CD4-positive, alpha-beta T cell (primary cell): ENCODE measurements at places on chromosomes 16 and 17. TPM values are rescaled to one million over a fixed set of nuclear protein-coding genes. Genes with fewer than 3 reads are reported as not detected.

ASPHD1 gene
- not detected for total RNA-seq

CACNG4 gene
- total RNA-seq: not detected

FAM20A gene
- not detected for total RNA-seq

HEATR9 gene
- 0.47 TPM for total RNA-seq

GDPD3 gene
- 5.2 TPM for total RNA-seq

- peaks cover 81% of the 10 kb centered on the region for H3K4me1 ChIP-seq
- no peaks in the 10 kb centered on the region for H3K27me3 ChIP-seq
- peak overlapping the region; percentile 46 for H3K4me3 ChIP-seq
- no peak for DNase-seq
These were observed 3.9 kb upstream of the B3GNT9 start for GRCh38 chr16:67154578-67155294.

DNA sequence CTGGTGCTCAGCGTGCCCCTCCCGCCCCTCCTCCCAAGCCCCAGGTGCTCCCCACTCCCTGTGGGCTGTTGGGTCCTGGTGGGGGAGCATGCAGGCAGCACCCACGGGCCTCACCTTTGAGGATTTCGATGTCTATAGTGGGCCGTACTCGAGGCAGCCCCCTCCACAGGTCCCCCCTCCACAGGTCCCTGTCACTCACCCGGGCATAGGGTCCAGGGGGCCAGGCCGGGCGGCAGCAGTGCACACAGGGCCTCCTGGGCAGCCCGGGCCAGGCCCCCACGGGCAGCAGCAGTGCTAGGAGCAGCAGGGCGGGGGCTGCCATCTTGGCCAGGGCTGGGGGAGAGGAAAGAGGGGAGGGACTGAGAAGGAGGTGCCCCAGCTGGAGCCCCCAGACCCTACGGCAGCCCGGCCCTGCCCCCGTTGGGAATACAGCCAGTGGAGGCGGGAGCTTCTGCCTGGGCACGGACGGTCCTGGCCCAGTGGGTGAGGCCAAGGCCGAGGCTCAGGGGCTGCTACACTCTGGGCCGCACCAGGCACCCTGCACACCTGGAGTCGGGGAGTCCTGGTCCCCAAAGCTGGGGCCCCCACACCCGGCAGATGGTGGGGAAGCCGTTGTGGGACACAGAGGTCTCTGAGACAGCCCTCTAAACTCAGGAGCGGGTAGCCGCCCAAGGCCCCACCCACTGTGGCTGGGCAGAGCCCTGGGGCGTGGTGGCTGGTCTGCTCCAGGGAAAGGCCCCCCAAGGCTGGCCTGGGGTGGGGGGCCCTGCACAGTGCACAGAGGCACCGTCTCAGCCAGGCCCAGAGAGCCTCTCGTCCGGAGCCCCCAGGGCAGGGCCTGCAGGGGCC, 1.2 kb downstream of the C1QTNF8 start:
- no peaks in the 10 kb centered on the region for H3K4me1 ChIP-seq
- no peaks in the 10 kb centered on the region for H3K36me3 ChIP-seq
- peaks cover 2% of the 10 kb centered on the region for H3K27me3 ChIP-seq
- no peak overlapping the region for H3K27ac ChIP-seq
- DNase-seq: no peak

DNA sequence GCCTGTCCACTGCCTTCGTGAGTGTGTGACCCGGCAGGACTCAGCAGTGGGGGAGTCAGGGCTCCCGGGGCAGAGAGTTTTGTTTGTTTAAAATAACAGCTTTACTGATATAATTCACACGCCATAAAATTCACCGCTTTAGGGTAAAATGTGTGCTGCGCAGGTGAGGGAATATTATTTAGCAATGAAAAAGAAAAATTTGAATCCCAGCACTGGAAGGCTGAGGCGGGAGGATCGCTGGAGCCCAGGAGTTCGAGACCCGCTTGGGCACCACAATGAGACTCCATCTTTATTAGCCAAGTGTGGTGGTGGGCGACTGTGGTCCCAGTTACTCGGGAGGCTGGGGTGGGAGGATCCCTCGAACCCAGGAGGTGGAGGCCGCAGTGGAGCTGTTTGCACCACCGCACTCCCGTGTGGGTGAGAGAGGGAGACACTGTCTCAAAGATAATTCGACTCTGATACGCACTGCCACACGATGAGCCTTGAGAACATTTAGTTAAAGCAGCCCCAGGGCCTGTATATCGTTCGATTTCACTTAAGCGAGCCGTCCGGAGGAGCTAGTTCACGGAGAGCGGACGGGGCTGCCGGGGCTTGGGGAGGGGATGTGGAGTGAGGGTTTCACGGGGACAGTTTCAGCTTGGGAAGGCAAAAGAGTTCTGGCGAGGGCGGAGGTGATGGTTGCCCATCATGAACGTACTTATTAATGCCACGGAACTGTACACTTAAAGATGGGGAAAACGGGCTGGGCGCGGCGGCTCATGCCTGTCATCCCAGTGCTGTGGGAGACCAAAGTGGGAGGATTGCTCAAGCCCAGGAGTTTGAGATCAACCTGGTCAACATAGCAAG, 10.2 kb downstream of the TELO2 start:
- H3K27me3 ChIP-seq: no peaks in the 10 kb centered on the region
- H3K36me3 ChIP-seq: peaks cover 52% of the 10 kb centered on the region
- no peaks in the 10 kb centered on the region for H3K4me1 ChIP-seq
- H3K27ac ChIP-seq: no peak overlapping the region
